Body of pancreas (tissue), 4 donors: ENCODE measurements at places on chromosomes 13 and 19. TPM values are rescaled to one million over a fixed set of nuclear protein-coding genes. Genes with fewer than 3 reads are reported as not detected.

- H3K27me3 ChIP-seq: no peaks in the 10 kb centered on the region
- no peak overlapping the region for H3K27ac ChIP-seq
- DNase-seq: no peak
- H3K4me3 ChIP-seq: no peak overlapping the region
- no peaks in the 10 kb centered on the region for H3K4me1 ChIP-seq
These were observed 148.9 kb downstream of the ZNF737 start for GRCh38 chr19:20416661-20417060.

GRCh38 chr13:84446972-84447639 is 564.8 kb upstream of the SLITRK1 start:
- H3K27ac ChIP-seq: no peak overlapping the region
- no peak overlapping the region for H3K4me3 ChIP-seq
- H3K36me3 ChIP-seq: no peaks in the 10 kb centered on the region

- no peaks in the 10 kb centered on the region for H3K27me3 ChIP-seq
- H3K4me3 ChIP-seq: no peak overlapping the region
- no peak for DNase-seq
- H3K36me3 ChIP-seq: no peaks in the 10 kb centered on the region
- H3K4me1 ChIP-seq: no peaks in the 10 kb centered on the region
- no peak overlapping the region for H3K27ac ChIP-seq
These were observed 24.1 kb downstream of the MICU2 start for GRCh38 chr13:21579754-21580316.

DNA sequence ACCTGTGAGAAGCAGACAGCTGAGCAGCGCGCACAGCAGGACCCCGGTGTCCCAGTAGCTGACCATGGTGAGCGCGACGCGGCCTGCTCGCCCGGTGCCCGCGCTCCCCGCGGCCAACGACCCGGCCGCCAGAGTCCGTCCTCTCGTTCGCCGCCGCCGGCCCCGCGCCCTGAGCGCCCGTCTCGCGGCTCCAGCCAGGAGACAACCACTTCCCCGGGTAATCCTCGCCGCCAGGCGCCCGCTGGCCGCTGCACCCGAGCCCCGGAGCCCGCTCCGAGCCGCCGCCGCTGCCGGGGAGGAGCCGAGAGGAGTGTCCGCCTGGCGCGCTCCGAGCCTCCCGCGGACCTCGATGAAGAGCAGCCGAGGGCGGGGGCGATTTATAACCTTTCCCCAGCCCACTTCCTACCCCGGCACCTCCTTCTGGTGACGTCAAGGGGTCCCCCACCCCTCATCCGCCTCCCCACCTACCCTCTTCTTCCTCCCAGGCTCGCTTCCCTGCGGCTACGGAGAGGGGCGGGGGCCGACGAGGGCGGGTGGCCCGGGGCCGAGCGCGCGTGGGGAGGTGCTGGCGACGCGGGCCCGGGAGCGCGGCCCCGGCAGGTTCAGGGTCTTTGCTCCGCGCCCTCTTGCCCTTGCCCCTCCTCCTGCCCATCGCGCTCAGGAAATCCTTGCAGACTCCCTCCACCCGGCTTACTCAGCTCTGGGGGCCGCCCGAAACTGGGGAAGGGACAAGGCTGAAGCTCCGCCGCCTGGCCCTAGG is at the start of gene FLT1:
Gene FLT1 (minus strand): TSS at position 351 of the 760 bp plus-strand sequence. CDS start 285 bp downstream, at position 66.
- DNase-seq: peak; percentile 14
- H3K4me1 ChIP-seq: peaks cover 21% of the 10 kb centered on the region
- peaks cover 20% of the 10 kb centered on the region for H3K27me3 ChIP-seq
- no peaks in the 10 kb centered on the region for H3K36me3 ChIP-seq

DNA sequence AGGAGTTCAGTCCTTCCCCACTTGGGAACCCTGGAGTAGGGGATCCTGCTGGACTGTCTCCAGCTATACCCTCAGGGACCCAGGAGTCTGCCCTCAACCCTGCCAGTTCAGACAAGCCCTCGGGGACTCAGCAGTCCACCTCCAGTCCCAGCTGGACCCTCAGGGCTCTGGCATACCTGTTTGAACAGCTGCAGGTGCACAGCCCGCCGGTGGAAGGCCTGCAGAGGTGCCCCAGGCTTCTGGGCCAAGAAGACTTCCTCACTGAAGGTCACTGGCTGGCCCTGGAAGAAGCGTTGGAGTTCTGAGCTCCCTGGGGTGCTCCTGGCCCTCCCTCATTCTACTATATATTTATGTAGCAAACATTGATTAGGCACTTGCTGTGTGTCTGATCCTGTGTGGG is 8.6 kb downstream of the CRB3 start:
- no peaks in the 10 kb centered on the region for H3K36me3 ChIP-seq
- no peaks in the 10 kb centered on the region for H3K27me3 ChIP-seq
- H3K4me1 ChIP-seq: peaks cover 30% of the 10 kb centered on the region
- DNase-seq: peak; percentile 46
- no peak overlapping the region for H3K4me3 ChIP-seq
- peak overlapping the region; percentile 22 for H3K27ac ChIP-seq

GRCh38 chr19:28869459-28869858 is 343.5 kb downstream of the UQCRFS1 start:
- no peak overlapping the region for H3K27ac ChIP-seq
- no peaks in the 10 kb centered on the region for H3K27me3 ChIP-seq
- no peak overlapping the region for H3K4me3 ChIP-seq
- no peaks in the 10 kb centered on the region for H3K36me3 ChIP-seq

GRCh38 chr13:29515372-29515771 is 80.1 kb downstream of the SLC7A1 start:
- H3K4me1 ChIP-seq: no peaks in the 10 kb centered on the region
- no peaks in the 10 kb centered on the region for H3K27me3 ChIP-seq
- no peak overlapping the region for H3K4me3 ChIP-seq
- DNase-seq: no peak

DNA sequence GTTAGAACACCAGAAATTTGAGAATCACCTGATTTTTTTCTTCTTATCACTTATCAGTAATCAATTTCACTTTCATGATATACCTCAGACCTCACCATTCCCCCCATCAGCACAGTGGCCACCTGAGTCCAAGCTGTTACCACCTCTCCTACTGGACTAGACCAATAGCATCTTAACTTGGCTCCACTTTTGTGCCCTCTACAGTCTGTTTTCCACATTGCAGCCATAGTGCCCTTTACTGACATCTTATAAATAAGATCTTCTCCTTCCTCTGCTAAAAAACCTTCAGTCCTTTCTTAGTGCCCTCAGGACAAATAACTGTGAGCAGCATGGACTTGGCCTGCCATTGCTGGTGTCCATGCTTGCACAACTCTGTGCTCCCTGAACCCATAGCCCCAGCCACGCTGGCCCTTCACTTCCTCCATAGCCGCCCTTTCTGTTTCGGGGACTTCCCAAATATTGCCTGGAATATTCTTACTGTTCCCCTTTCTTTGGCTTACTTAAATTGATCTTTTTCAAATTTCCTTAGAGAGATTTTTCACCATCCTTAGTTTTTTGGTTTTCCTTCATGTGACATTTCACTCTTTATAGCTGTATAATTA is 380.8 kb downstream of the LMO7 start:
- no peaks in the 10 kb centered on the region for H3K4me1 ChIP-seq
- H3K27me3 ChIP-seq: no peaks in the 10 kb centered on the region
- H3K4me3 ChIP-seq: no peak overlapping the region
- DNase-seq: peak; percentile 30
- H3K36me3 ChIP-seq: no peaks in the 10 kb centered on the region
- no peak overlapping the region for H3K27ac ChIP-seq

GRCh38 chr19:38739440-38740256 is 4.6 kb downstream of the CAPN12 start:
- DNase-seq: no peak
- H3K4me1 ChIP-seq: peaks cover 20% of the 10 kb centered on the region
- H3K27me3 ChIP-seq: no peaks in the 10 kb centered on the region
- H3K4me3 ChIP-seq: no peak overlapping the region
- H3K36me3 ChIP-seq: no peaks in the 10 kb centered on the region
- no peak overlapping the region for H3K27ac ChIP-seq

DNA sequence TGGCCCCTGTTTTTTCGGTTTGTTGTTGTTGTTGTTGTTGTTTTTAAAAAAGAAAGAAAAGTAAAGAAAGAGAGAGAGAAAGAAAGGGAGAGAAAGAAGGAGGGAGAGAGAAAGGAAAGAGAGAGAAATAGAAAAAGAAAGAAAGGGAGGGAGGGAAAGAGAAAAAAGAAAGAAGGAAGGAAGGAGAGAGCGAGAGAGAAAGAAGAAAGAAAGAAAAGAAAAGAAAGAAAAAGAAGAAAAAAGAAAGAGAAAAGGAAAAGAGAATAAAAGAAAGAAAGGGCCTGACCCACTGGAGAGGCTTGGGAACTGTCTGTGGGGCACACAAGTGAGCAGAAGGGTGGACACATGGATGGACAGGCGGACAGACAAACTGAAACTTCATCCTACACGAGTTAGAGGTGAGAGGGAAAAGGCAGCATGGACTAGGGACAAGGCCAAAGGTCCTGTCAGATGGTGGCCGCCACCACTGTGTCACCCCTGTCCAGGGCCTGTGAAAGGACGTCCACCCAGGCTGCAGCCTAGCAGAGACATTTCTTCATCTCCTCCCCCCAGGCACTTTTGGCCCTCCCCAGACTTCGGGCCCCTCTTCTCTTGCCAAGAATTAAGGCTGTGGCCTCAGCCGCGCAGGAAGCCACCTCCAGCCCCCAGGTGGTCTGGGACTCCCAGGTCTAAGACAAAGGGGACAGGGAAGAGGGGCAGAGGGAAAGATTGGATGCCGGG is 9.1 kb upstream of the BCAM start:
- no peaks in the 10 kb centered on the region for H3K27me3 ChIP-seq
- H3K27ac ChIP-seq: no peak overlapping the region
- no peaks in the 10 kb centered on the region for H3K36me3 ChIP-seq
- peaks cover 26% of the 10 kb centered on the region for H3K4me1 ChIP-seq

DNA sequence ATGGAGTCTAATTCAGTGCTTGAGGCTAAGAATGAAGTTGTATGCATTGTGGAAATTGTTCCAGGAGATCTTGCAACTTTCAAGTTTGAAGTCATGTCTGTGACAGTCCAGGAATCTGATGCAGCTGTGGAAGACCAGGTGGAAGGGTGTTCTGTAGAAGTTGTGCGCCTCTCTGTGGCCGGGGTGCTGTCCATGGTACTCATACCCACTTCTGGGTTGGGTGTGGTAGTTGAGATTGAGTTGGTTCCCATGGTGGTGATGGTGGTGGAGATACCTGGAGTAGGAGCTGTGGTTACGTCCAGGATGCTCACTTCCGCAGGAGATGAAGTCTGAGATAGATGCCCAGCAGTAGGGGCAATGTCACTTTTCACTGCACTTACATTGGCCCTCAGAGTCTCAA is 44.3 kb downstream of the MUC16 start:
- H3K27me3 ChIP-seq: no peaks in the 10 kb centered on the region
- DNase-seq: no peak
- H3K4me3 ChIP-seq: no peak overlapping the region
- no peaks in the 10 kb centered on the region for H3K4me1 ChIP-seq

DNA sequence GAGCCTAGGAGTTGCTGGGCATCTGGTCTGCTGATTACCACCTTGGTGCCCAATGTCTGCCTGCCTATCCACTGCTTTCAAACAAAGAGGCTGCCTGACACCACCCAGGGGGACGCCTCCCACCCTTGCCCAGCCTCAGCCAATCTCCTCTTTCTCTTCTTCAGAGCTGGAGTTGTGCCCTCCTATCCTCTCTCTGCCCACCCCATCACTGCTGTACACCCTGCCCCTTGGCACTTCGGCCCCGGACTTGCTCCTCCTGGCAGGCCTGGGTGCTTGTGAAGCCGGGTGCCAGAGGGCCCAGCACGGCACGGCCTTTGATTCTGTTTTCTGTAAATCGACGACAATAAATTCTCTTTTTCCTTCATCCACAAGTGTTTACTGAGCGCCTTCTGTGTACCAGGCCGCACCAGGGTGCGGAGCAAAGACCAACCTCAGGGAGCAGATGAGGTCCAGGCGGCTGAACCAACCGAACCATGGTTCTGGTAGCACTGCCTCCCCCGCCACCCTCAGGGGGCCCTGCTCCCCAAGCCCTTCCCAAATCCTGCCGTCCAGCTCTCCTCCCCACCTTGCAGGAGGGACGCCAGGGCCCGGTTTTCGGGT is 5.0 kb downstream of the RNF225 start:
- DNase-seq: no peak
- no peaks in the 10 kb centered on the region for H3K27me3 ChIP-seq
- H3K4me1 ChIP-seq: peaks cover 23% of the 10 kb centered on the region
- H3K4me3 ChIP-seq: peak overlapping the region; percentile 2

DNA sequence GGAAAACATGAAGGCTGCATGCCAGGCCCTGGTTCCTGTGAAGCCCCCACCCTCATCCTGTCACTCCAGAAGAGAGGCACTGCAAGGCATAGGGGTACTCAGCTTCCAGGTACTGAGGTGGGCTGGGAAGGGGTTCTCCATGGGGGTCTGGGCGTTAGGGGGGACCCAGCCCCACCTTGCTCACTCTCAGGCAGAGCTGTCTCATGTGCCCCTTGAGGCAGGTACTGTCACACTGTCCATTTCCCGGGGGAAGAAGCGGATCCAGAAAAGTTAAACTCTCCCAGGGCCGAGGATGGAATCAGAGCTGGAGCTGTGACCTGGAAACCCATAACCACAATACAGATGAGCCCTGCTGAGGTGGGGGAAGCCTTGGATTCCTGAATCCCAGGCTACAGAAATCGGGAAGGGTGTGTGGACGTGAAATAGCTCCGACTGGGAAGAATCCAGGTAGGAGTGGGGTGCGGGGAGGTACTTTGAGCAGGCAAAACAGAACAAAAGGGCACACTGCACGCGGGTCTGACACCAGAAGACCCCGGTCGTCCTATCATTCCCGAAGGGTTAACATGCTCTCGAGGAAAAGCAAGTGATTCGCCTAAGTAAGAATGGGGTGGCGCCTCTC is 540 bp upstream of the USE1 start:
- no peaks in the 10 kb centered on the region for H3K27me3 ChIP-seq
- peak overlapping the region; percentile 98 for H3K27ac ChIP-seq
- H3K4me1 ChIP-seq: peaks cover 19% of the 10 kb centered on the region
- peaks cover 7% of the 10 kb centered on the region for H3K36me3 ChIP-seq
- peak overlapping the region; percentile 59 for H3K4me3 ChIP-seq

DNA sequence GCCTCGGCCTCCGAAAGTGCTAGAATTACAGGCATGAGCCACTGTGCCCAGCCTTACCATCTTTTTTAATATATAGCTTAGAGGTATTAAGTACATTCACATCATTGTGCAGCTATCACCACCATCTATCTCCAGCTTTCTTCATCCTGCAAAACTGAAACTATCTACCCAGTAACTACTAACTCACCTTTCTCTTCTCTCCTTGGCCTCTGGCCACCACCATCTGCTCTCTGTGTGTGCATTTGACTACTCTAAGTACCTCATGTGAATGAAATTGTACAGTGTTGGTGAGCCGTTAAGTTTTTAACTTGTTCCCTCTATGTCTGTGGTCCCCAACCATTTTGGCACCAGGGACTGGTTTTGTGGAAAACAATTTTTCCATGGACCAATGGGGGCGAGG is 56.1 kb downstream of the CDK8 start:
- H3K27me3 ChIP-seq: no peaks in the 10 kb centered on the region
- H3K4me1 ChIP-seq: peaks cover 13% of the 10 kb centered on the region
- DNase-seq: no peak
- H3K36me3 ChIP-seq: no peaks in the 10 kb centered on the region

GRCh38 chr19:840519-841206 is at the start of gene PRTN3:
PRTN3 (plus strand) TSS chr19:840999; CDS start chr19:841009, 10 bp downstream.
- H3K27me3 ChIP-seq: peaks cover 12% of the 10 kb centered on the region
- H3K4me3 ChIP-seq: no peak within 1 kb of the TSS
- peaks cover 11% of the 10 kb centered on the region for H3K4me1 ChIP-seq
- no peak within 1 kb of the TSS for H3K27ac ChIP-seq
- H3K36me3 ChIP-seq: no peaks in the 10 kb centered on the region

- H3K27me3 ChIP-seq: no peaks in the 10 kb centered on the region
- no peaks in the 10 kb centered on the region for H3K36me3 ChIP-seq
- peaks cover 3% of the 10 kb centered on the region for H3K4me1 ChIP-seq
- DNase-seq: no peak
- no peak overlapping the region for H3K27ac ChIP-seq
These were observed 448.9 kb downstream of the DCT start for GRCh38 chr13:94030415-94031119.

The GPC6 gene
- total RNA-seq: 4.0 TPM

The SERPINE3 gene
- total RNA-seq: not detected

The VSTM1 gene
- total RNA-seq: not detected

The EXOC3L2 gene
- 6.9 TPM for total RNA-seq

The FPR2 gene
- total RNA-seq: not detected

The SCGB2B2 gene
- total RNA-seq: 4.3 TPM

The ZFP28 gene
- 3.3 TPM for total RNA-seq

The CFD gene
- 134 TPM for total RNA-seq

The KCNN4 gene
- 2.9 TPM for total RNA-seq
